ENCODE measurements at places on chromosomes 4 and X.
A peak's percentile ranks its signal among the peaks of the same experiment; 100 is the strongest.

- peak; percentile 12 for DNase-seq
Observed at GRCh38 chr4:15729910-15730533, 27.2 kb downstream of the BST1 start.

DNA sequence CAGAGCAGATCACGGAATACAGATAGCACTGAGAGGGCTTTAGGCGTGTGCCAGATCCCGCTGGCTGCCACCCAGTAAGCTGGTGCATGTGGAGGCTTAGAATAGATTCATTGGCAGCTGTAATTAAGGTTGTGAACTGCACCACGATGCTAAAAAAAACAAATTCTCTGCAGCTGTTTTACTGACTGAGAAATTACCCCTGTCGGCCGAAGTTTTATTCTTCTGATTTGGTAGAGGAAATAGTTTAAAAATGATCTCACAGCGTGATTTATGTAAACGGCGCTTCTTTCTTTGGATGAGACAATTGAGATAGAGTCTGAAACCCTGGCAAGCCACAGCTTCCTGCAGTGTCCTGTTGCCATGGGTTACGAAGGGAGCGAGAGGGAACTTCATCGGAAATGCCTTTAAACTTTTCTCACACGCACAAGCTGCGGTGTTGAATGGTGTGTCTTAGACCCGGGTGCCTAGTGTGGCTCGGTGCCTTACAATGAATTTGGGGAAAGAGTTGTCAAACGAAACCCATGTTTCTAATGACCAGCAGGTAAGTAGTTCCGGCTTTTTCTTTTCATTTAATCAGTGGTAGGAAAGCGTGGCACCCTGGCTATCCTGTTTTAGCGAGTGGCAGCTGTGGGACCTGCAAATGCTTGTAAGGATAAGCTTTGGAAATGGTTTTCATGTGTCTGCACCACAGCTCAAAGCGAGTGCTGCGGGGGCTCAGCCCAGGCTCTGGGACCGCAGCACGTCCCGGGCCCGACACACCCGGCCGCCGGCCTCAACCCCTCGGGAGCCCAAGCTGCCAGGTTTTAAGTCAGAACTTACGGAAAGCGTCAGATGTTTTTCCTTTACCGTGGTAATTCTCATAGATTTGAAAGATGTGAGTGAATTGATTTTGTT lies 71.7 kb upstream of the HGFAC start:
- DNase-seq, result peak; percentile 53

- no peak for DNase-seq
Observed at GRCh38 chr4:169440446-169440845, 169.7 kb upstream of the SH3RF1 start.

DNA sequence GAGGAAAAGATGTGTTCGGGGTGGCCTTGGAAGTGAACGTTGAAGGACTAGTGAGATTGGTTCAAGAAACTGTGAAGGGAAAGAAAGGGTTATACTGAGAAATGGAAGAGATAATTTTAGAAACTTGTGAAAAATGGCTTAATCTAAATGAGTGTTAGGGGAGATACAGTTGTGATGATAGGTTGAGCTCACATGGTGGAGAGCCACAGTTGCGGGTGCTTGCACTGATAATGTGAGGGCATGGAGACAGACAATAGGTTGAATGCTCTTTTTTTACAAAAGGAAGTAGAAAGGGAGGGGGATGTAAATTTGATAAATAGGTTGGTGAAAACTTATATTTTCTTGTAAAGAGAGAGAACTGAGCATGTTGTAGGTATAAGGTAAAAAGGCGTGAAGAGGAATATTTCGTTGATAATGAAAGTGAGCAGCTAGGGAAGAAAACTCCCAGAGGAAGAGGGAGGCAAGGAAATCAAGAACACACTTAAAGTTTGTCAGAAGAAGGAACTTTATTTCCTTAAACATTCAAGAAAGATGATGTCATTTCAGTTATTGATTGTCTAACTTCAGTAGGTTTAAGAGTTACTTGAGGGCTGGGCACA lies 8.2 kb downstream of the AREG start:
- DNase-seq, result no peak

- DNase-seq, result no peak
Observed at GRCh38 chrX:16852617-16853179, 17.5 kb downstream of the RBBP7 start.

DNA sequence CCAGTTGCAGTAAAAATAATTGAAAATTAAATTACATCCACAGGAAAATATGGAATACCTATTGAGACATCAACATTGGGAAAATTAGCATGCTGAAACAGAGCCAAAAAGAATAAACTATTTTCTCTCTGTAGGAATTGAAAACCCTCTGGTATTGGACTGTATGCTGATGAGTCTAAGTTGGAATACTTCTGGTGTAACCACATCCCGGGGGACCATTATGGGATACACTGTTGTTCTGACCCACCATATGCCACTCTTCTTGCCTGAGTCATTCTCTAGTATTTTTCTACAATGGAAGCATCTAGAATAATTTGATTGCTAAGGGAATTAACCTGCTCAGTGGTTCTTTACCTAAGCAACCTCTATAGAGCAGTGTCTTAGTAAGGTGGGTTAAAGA lies 640.7 kb upstream of the AGA start:
- DNase-seq, result no peak

GRCh38 chr4:136484996-136485395 lies 1047.3 kb downstream of the PCDH18 start:
- DNase-seq, result no peak

DNA sequence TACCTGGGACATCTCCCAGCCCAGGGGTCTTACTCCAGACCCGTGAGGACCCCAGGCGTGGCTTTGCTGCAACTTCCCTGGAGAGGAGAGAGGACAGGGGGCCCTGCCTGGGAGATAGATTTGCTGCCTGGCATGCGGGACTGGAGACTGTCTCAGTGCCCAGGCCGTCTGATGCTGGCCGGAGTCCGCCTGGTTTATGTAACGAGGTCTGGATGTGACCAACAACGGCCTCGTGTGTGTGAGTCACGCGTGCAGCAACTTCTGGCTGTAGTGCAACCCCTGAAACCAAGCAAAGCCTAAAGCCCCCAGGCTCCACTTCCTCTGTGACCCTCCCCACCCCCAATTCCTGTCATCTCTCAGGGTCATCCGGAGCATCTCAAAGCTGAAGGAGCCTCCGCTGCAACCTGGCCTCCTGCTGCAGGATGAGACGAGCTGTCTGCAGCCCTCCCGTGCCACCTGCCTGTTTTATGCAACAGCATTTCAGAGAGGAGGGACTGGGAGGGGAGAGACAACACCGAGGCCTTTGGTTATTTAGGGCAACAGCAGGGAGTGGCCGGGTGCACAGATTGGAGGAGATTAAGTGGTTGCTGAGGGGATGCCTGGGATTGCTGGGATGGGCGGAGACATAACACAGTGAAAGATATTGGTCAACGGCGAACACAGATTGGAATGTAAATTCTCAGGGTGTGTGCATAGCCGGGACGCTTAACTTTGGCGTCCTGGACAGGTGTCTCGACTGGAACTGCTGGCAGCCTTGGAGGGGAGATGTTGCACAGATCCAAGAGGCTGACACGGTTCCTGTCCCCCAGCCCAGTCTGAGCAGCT lies 16.0 kb downstream of the XG start:
- no peak for DNase-seq

GRCh38 chr4:30776451-30776850 lies 56.3 kb downstream of the PCDH7 start:
- no peak for DNase-seq

GRCh38 chrX:103157496-103158316 lies 57.2 kb upstream of the BEX4 start:
- no peak for DNase-seq

GRCh38 chr4:81337211-81337610 lies 122.2 kb upstream of the PRKG2 start:
- DNase-seq, result no peak

- no peak for DNase-seq
Observed at GRCh38 chrX:96540111-96540631, 144.5 kb upstream of the DIAPH2 start.

DNA sequence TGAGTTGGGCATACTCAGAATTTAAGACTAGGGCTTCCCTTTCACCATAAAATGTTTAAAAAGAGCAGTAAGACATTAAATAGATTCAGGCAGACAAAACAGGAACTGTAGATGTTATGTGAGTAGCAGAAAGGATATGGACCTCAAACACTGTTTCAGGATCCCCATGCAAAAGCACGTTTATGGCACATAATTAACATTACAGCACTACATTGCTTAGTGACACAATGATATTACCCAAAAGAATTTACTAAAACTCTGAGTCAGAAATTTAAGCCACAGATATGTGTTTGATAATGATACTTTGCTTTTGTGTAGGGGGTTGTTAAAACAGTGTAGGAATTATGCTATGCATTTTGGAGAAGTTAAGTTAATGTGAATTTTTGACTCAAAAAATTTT lies 266.3 kb downstream of the PDGFC start:
- no peak for DNase-seq

DNA sequence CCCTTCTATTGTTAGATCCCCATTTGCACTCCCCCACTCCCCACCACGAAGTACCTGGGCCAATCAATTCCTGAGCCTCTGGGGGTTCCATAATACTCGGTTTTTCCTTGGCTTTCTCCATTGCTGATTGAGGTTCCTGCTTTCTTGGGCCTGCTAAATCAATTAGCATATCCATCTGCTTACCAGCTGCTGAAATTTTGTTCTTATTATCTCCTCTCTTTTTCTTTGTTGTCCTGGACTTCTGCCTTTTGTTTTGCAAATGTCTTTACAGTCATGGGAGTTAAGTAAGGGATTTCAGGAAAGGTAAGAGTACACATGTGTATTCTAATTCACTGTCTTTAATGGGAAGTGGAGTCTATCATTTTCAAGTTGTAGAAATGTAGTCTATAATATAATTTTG lies 222.2 kb downstream of the MID1 start:
- no peak for DNase-seq

- no peak for DNase-seq
Observed at GRCh38 chr4:81356621-81357020, 115.1 kb downstream of the RASGEF1B start.

DNA sequence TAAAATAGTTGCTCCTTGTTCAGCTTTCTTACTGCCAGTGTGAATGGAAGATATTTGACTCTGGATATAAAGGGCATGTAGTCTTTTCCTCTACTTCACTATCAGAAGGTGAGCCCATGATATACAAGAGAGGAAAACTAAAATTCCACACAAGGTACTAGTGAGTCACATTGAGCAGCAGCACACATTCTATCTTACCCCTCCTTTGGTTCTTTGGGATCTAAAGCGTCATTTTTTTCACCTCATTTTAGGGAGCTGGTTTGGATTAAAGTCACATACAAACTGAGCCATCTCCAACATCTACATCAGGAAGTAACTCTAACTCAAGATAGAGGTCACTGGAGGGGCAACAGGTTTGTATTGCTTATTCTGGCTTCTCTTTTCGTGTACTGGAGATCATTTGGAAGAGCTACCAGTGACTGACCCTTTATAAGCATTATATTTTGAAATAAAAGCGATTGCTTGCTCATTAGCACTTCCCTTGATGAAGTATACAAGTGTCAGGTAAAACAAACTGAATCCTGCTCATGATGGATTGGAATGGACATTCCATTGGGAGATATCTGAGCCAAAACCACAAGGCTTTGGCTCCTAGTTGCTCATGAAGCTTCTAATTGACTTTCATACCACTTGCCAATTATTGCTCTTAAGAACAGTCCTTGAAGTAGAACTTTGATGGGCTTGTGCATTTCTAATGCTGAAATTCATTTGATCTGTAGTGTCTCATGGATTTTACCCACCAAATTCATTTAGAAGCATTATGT lies 124.1 kb downstream of the SPCS3 start:
- DNase-seq, result no peak

DNA sequence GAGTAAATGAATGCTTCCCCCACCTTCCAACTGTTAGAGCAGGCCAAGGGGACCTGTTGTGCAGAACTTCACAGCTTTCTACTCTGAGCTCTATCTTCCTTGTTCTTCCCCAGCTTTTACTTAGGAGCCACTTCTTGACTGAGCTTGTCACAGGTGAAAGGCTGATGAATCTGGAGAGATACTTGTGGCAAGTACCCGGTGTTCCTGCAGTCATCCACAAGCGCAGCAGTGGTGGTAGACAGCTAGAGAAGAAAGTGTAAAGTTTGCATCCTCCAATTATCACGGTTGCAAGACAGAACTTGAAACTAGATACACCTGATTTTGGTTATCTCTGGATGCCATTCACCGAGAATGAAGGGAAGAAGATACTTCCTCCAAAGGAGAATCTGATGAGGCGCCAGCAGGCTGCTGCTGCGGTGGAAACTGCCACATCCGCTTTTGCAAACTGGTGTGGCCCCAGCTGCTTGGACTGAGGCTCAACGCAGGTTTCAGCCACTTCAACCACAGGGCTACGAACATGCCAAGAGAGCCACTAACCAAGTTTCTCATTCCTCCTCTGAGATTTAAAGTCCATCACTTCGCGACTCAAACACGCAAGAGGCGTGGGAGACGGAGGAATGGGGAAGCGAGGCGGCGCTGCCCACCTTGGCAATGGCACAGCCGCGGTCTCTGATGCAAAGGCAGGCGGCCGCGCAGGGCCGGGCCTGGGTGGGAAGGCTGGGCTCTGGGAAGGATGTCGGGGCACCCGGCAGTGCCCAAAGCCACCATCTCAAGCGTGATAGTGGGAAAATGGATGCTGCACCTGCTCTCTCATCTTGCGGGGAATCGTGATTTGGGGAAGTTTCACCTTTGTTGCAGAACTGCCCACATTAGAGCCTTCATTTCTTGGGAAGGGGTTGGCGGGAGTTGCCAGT lies 1.3 kb upstream of the FHIP1A start:
- DNase-seq, result no peak

GRCh38 chr4:108355186-108355901 lies 186.6 kb upstream of the LEF1 start:
- no peak for DNase-seq

- no peak for DNase-seq
Observed at GRCh38 chr4:123676071-123676889, 279.7 kb downstream of the SPRY1 start.

DNA sequence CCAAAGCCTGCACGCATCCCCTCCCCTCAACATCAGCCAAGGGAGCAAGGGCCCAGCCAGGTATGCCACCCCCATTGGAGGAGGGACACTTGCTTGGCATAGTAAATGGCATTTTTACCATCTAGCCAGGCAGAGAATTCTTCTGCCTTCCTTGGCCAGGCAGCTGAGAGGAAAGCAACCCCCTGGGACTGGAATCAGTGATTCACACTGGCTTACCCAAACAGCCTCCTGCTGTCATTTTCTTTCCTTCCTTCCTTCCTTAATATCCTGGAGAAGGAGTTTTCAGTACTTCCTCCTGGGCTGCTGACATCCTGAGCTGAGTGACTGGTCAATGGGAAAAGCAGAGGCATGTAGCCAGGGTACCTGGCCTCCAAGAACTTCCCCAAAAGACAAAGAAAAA lies 28.6 kb upstream of the KIAA1210 start:
- no peak for DNase-seq

DNA sequence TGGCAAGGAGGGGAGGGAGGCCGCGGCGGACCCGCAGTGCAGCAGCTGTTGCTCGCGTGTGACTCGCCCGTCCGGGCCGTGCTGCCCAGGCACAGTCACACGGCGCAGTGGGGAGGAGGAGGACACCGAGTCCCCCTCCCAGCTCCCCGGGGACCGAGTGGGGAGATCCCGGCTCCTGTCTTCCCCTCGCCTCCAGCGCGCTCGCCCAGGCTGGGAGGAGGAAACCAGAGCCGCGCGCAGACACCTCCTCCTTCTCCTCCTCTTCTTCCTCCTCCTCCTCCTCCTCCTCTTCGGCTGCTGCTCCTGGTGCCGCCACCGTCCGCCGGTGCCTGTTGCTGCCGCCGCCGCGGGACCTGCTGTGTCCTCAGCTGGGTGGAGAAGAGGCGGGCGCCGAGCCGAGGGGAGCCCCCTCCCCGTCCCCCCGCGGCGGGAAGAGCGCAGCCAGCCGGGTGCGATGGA lies at the start of gene TBC1D1:
TBC1D1 (plus strand) TSS at position 284 of the 459 bp plus-strand sequence. CDS start 11,012 bp downstream, outside the sequence.
- no peak for DNase-seq

- DNase-seq, result no peak
Observed at GRCh38 chrX:83501003-83501402, 7.1 kb upstream of the POU3F4 start.

- DNase-seq, result no peak
Observed at GRCh38 chr4:8085491-8086117, 73.0 kb downstream of the ABLIM2 start.
